Ovary (tissue), 10 donors: ENCODE measurements at places on chromosomes 6 and 20. TPM values are rescaled to one million over a fixed set of nuclear protein-coding genes. Genes with fewer than 3 reads are reported as not detected.

DNA sequence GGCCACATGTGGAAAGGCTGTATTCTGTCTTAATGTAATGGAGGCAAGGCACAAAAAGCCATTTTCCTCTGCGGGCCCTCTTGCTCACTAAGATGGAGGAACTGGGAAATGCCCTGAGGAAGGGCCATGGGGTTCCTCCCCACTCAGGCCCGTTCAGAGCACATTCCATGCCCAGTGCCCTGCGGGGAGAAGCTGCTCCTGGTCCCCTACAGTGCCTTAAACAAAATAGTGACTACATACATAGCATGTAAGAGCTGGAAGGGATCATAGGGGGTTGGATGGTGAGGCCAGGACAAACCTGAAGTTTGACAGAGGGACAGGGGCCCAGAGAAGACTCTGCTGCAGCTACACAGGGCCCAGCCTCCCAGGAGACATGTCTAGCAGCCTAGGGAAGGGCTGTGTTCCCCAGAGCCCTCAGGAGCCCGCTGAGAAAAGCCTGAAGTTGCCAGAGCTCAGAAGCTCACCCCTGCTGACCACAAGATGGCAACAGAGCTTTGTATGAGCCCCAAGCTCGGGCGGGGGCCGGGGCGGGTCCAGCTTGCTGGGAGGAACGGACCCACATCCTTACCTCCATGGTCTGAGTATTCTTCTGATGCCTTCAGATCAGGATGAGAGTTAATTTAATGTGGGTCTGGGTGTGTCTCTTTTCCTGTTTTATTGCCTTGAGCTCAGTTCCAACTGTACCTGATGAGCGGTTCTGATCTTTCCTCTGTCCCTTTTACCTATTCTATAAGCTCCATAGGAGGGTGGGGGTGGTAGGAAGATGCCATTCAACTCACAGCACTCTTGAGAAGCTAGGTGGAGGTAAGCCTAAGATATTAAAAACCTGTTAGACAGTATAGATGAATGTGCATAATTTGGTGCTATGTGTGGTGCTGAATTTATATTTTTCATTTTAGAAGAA lies 242.9 kb downstream of the CDC5L start:
- peak; percentile 45 for DNase-seq

DNA sequence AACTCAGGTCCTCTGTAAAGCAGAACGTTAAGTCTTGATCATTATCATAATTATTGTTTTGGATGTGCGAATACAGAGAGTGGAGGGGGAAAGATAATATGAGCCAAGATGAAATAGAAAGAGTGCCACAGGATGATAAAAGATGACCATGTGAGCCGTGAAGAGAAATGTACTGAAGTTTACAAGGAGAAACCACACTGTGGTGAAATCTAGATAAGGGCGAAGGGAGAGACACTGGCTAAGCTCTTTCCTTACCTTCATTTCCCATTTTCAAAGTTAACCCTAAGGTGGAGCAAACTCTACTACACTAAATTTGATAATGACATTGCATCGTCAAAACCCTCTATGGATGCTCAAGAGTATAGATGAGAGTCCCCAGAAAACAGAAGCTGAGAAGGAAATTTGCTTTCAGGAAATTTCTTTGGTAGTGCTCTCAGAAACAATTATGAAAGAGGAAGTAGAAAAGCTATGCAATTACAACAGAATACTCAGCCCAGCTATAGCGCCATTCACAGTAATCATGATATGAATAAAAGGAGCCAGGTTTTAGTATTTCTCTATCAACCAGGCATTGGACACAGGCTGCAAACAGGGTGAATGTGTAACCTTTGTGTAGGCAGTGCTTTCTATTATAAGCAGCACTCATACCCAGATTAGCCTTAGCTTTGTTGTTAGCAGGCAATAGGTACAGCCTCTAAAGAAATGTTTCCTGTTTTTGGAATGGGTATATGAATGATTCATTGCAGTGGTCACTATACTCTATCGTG lies 1080.7 kb downstream of the GRIK2 start:
- no peak for DNase-seq

GRCh38 chr6:22737331-22737730 lies 168.0 kb downstream of the HDGFL1 start:
- peak; percentile 63 for DNase-seq

- no peak for DNase-seq
Observed at GRCh38 chr6:30265181-30265580, 52.0 kb upstream of the TRIM26 start.

DNA sequence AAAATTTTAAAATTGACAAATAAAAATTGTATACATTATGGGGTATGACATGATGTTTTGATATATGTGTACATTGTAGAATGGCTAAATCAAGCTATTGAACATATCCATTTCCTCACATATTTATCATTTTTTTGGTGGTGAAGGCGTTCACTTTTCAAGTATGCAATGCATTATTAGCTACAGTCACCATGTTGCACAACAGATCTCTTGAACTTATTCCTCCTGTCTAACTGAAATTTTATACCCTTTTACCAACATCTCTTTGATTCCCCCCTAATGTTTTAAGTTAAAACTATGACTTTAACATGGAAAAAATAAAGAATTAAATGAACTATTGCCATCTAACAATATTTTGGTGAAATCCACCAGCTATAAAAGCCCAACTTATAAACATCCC lies 65.2 kb upstream of the UST start:
- no peak for DNase-seq

DNA sequence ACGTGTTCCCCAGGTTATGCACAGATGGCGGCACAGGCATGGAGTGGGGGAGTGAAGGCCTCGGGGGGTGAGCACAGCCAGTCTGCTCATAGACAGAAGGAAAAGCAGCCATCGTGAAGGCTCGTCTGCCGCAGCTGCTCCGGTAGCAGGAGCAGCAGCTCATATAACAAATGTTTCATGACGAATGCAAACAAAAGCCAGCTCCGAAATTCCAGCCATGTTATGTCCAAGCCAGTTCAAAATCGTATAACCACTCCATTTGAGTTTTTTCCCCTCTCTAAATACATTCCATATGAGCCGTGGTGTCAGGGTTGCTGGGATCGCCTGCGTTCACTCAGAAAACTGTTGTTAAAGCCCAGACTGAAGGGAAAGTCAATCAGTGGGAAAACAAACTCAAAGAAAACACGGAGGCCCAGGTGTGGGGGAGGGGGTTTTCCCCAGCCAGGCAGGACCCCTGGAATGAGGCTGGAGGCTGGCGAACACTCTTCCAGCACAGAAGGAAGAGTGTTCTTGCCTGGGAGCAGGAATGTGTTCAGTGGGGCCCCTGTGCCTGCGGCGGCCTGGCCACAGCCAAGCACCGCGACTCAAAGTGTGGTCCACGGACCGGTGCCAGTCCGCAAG lies 280.4 kb upstream of the TAB2 start:
- no peak for DNase-seq

- DNase-seq: no peak
Observed at GRCh38 chr6:15260099-15260821, 14.4 kb downstream of the JARID2 start.

DNA sequence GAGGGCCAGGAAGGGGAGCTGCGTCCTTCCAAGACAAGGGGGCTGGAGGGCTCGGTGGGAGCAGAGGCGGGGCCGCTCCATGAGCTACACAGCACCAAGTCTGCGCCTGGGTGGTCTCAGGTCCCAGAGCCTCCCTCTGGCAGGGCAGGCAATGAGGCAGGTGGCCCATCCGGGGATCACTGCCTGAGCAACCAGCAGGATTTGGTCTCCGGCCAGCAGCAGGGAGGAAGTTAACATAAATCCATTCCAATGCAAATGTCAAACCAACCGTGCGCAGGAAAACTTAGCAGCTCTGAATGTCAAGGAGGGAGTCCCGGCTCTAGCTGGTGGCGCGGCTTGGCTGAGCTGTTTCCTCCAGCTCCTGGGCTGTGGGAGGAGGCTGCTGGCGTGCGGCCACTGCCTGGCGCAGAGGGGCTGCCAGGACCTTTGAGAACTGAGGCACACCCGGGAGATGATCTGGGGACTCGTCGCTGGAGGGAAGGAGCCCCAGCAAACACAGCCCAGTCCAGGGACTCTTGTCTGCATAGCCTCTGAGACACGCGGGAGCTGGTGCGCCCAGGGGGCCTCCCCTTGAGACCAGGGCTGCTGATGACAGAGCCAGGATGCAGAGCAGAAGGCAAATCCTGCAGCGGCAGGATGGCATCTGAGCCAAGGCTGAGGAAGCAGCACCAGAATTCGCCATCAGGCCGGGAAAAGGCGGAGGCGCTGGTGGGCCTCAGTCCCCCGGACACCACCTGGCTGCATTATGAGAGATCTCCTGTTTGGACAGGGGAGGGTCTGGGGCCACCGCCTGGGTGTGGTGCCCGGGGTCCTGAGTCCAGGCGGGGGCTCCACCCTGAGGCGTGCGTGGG lies 33.1 kb upstream of the CHRNA4 start:
- no peak for DNase-seq

GRCh38 chr6:2693231-2693630 lies 57.5 kb downstream of the MYLK4 start:
- no peak for DNase-seq

DNA sequence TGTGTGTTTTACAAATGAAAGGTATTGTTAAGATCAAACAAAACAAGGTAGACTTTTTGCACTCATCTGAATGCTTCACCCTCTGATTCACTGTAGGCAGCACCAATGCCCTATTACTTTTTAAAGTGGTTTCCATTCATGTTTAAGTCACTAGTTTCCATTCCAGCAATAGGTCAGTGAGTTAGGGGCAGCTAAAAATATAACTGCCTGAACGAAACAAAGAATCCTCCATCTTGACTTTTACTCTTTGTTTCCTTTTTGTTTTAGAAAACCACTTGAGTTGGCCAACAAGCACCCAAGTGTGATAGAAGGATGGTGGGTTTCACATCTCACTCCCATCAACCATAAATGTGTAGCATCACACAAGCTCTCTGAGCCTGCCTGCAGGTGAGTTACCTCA lies 25.5 kb downstream of the CLIC5 start:
- no peak for DNase-seq

DNA sequence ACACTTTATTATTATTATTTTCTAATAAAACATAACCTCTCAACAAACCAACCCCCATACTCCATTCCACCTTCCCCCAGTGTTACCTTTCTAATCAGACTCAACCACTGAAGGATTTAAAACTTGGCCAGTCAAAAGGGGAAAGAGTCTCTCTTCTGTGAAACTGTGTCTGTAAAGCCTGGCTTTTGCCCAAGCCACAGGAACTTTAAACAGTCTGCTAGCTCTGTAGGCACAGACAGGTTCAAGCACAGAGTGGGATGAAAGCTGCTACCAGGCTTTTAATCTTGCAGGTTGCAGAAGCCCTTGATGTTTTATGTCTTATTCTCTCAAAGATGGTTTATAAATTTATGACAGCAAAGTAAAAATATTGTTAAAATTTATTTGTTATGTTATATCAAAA lies 585.7 kb downstream of the TENT5A start:
- peak; percentile 15 for DNase-seq

- DNase-seq: no peak
Observed at GRCh38 chr6:166253281-166253681, 54.9 kb downstream of the PRR18 start.

DNA sequence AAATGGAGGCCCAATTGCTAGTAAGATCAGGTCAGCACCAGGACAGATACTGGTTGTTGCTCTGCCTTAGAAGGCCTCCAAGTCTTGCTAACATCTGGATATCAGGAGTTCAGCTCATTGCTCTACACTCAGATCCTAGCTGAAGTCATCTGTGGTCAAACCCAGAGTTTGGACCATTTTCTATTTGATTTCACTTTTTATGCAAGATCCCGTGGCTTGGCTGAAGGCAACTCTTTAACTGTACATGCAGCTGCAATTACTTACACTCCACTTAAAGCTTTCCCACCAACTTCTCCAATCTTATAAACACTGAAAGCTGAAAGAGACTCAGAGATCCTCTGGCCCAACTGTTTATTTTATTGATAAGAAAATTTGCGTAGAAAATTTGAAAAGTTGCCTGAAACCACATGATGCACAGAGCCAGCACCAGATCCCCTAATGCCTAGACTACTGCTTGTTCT lies 2.7 kb downstream of the SLC17A2 start:
- no peak for DNase-seq

GRCh38 chr20:42982218-42982617 lies 207.5 kb downstream of the PTPRT start:
- no peak for DNase-seq

DNA sequence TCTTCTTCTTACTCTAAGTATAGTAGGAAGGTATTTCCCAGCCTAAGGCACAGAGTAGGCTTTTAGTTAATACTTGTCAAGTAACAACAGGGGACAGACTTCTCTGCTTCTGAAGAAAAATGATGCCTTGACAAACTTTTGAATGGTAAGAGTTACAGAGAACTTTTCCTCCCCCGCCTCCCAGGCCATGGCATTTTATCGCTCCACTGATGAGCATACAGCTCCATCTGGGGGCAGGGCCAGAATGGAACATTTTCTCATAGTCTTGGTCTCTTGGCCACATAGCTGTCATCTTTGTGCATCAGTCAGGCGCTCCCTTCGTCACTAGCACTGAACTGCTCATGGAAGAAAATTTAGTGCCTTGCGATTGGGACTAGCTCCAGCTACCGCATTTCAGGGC lies 1066.8 kb upstream of the CITED2 start:
- peak; percentile 38 for DNase-seq

- DNase-seq: no peak
Observed at GRCh38 chr6:40794586-40794985, 207.4 kb upstream of the LRFN2 start.

GRCh38 chr6:18586133-18586532 lies 199.0 kb downstream of the RNF144B start:
- DNase-seq: no peak

GRCh38 chr6:21885532-21886114 lies 292.1 kb downstream of the SOX4 start:
- DNase-seq: peak; percentile 43

DNA sequence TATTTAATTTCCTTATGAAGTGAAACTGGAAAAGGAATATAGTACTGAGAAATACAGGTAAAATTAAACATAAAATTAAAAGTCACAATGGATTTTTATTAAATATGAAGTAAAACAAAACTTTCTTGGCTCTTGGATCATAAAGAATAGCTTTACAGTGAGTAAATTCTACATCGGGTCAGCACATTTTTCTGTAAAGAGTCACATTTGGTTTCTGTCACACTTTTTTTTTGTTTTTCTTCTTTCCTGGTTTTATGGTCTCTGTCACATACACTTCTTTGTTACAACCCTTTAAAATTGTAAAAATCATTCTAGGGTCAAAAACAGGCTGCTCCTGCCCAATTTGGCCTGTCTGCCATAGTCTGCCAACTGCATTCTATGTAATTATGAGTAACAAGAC lies 254.4 kb upstream of the POU3F2 start:
- no peak for DNase-seq

HLA-DPA1 gene
- total RNA-seq: 46.8 TPM

SCRT2 gene
- total RNA-seq: not detected

PRSS16 gene
- 16.9 TPM for total RNA-seq

POU5F1 gene
- 0.67 TPM for total RNA-seq

RBM24 gene
- total RNA-seq: 1.8 TPM

KCNQ5 gene
- 0.15 TPM for total RNA-seq
